ENCODE measurements at places on chromosomes 3 and 15.

GRCh38 chr3:62319570-62320243, 53.6 kb downstream of the FEZF2 start:
- DNase-seq: no peak

GRCh38 chr3:119543147-119543546, 16.3 kb downstream of the CD80 start:
- DNase-seq: no peak

DNA sequence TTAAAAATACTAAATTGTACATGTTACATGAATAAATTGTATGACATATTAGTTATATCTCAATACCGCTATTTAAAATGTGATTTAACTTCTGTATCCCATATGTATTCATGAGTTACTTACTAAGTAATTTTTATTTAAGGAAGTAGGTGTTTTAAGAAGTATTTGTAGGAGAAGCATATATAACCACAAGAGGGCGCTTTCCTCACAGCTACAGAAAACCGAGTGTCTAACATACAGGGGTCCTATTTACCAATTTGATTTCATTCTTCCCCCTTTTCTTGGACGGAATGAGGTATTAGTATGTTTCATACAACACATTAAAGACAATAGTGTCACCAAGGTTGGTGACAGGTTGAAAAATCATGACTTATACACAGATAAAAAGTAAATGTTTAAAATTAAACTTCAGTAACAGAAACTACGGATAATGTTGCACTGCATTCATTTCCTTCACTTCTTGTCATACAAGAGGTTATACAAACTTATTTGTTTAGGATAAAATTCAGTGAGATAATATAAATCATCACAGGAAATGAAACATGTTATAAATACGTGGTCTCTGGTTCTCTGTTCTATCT, 253.6 kb downstream of the MAGI1 start:
- no peak for DNase-seq

- DNase-seq: peak; percentile 51
Observed at GRCh38 chr3:12138044-12138443, 20.7 kb downstream of the TIMP4 start.

GRCh38 chr15:73368301-73369136, at the start of gene HCN4:
Gene HCN4, minus strand, starts transcription at chr15:73368958. Its CDS starts 688 bp downstream, at chr15:73368270.
- no peak for DNase-seq

- peak; percentile 84 for DNase-seq
Observed at GRCh38 chr15:77634266-77634962, 1.7 kb upstream of the LINGO1 start.

- DNase-seq: peak; percentile 23
Observed at GRCh38 chr3:52704611-52705437, 767 bp downstream of the GLT8D1 start.

GRCh38 chr3:175486255-175486654, 627.1 kb downstream of the NAALADL2 start:
- DNase-seq: no peak

DNA sequence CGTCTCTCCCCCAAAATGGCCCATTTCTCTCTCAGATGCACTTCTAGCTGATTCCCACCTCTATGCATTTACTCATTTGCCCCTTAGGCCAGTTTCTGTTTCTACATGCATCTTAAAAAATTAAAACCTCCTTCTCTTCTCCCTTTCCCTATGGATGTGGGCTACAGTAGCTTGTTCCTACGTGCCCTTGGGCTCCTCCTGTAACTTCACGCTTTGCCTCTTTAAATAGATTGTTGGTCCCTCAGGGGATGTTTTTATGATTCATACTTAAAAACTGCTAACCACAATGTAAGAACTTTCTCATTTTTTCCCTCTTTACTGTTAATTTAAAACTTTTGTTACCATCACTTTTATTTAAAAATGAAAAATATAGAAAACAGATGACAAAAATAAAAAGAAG, 185.6 kb upstream of the MRPL3 start:
- no peak for DNase-seq

DNA sequence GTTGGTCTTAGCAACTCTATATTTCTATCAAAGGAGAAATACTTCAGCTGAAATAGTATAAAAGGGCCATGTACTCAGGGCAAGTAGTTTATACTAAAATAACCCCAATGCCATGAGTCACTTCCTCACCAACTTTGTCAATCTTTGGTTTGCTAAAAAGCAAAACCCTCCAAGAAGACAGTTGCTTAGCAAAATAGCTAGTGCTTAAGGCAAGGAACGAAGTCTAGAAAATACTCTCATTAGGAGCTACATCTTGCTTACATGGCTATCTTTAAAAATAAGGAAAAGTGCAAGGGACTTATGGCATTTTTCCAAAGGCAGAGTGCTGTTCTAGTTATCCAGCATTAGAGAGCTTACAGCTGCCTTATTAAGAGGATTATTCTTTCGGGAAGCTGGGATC, 28.4 kb downstream of the P3H2 start:
- no peak for DNase-seq

DNA sequence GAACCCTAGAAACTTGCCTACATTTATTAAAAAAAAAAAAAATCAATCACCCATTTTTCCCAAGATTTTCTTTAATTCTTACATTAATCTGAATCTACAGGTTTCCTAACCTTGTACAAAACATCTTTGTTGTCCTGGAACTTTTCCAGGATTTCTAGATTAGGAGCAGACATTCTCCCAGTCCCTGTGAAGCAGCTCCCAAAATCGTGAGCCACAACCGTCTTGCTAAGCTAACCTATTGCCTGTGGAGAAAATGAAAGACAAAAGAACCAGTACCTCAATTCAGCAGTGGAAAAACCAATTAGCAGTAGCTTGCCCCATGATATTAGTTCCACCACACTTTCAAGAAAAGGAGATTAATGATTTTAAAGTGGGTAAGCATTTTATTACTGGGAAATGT, 522.1 kb downstream of the UNC13C start:
- DNase-seq: no peak

- DNase-seq: no peak
Observed at GRCh38 chr15:28097656-28098359, 1.3 kb downstream of the OCA2 start.

DNA sequence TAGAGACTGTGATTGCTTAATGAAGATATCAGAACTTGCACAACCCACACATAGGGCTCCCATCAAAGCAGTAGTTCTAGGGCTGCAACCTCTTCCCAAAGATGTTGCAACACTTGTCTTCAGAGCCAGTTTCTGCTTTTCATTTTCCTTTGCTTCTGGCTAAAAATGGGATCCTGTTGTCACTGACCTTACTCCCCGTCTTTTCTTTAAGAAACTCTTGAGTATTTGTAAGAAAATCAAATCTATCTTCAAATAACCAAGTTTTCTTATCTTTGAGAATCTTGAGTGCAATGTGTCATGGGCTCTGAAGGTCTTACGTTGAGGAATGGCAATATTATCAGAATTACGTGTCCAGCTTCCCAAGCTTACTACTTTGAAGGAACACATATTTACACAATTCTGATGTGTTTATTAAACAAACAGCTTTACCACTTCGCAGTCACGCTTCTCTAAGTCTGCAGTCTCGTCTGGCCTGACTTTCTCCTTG, 24.1 kb downstream of the CACNA1D start:
- no peak for DNase-seq

- DNase-seq: no peak
Observed at GRCh38 chr3:168472783-168473182, 377.1 kb upstream of the GOLIM4 start.

GRCh38 chr3:54863786-54864185, 64.1 kb downstream of the LRTM1 start:
- DNase-seq: no peak

- DNase-seq: no peak
Observed at GRCh38 chr3:53104762-53105161, 25.5 kb downstream of the RFT1 start.

DNA sequence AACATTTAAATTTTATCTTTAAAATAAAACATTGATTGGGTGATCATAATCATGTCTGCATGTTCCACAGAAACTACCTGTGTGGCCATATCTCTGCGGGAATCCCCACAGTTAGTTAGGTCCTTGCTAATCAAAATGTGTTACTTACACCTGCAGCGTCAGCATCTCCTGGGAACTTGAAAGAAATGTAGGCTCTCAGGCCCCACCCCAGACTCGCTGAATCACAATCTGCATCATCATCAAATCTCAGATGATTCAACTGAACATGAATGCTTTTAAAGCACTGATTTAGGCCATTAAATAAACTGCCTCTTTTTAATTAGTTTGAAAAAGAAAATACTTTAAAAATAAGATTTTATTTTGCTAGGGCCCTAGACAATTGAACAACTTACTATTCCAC, 577.8 kb downstream of the PYDC2 start:
- DNase-seq: no peak

DNA sequence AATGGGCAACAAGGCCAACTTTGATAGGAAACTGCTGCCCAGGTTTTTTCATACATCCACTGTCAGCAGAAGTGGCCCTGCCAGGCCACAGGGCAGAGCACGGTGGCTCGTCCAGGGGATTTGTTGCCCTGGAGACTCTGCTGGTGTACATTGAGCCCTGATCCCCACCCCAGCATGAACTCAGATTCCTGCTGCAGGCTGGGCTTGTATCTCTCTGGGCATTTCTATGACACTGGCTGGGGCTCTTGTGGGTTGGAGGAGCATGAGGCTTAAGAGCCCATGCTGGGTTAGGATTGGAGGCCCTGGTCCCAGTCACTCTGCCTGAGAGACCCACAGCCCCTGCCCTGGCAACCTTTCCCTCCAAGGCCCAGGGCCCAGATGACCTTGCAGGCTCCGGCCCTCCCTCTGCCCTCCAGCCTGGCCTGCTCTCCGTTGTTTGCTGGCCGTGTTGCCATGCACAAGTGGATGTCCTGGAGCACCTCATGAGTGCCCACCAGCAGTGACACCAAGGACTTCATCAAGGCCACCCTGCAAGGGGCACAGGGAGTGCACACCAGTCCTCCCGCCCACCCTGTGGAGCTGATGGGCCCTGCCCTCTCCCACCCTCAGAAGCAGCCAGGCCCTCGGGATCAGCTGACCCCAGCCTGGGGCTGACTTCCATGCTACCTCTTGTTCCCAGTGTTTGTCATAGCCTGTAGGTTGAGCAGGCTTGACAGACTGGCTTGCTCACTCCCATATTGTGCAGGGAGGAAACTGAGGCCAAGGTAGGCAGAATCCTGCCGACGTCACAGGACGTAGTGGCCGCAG, 58.2 kb downstream of the ZNF445 start:
- DNase-seq: no peak

- DNase-seq: no peak
Observed at GRCh38 chr3:126104742-126105605, 21.1 kb upstream of the SLC41A3 start.

DNA sequence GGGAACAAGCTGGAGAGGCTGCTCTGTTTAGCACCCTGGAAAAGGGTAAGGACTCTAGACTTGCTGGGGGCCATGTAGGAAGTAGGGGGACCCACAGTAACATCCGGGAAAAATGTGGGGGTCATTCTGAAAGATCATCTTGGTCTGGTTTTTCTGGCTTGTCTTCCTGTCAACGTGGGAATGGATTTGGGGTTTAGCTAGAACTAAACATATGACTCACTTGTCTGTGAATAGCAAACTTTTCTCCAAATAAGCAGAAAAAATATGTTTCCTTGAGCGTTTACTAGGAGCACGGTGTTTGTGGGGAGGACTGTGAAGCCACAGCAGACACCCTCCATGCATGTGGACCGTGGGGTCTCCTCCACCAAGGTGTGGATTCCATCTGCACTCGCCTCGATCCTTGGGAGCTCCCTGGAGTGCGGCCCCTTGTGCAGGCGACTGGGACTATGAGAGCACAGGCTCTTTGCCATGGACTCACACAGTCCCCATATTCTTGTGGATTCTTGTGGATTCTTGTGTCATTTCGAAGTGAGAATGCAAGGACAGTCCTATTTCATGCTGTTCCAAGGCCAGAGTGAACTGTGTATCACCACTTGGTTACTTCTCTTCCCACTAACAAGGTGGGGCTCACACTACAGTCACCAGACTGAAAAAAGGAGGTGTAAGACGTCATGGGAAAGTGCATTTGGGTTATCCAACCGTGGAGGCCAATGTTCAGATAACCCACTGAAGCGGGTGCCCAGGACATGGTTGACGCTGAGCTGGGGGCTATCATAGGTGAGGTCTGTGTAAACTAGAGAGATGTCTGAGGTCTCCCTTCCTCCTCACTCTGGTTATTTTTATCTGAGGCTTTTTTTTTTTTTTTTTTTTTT, 25.5 kb downstream of the PGPEP1L start:
- no peak for DNase-seq

DNA sequence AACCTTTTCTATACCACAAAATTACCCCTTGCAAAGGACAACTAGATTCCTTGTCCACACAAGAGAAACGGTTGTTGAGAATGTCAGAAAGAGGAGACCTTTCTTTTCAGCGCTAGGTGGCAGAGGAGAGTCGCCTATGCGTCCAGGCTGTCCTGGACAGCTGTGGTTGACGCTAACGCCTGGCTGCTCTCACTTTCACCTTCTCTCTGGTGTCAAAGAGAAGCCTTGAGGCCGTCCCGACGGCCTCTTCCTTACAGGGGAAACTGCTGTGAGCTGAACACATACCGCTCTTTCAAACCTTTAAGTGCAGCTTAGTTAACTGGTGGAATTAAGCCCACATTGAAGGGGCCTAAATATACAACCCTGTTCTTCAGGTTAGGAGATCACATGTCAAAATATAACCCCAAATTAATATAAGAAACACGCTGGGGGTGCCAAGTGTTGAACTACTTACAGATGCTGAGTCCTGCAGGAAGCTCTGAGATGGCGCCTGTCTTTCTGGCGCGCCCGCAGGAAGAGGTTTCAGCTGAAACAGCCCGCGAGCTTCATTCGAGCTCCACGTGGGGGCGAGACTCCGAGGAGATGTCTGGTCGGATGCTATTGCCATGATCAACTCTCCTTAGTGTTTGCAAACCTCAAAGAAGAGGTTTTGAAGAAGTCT, 26.1 kb upstream of the KBTBD8 start:
- peak; percentile 78 for DNase-seq

- no peak for DNase-seq
Observed at GRCh38 chr3:86913160-86913559, 77.8 kb downstream of the VGLL3 start.

DNA sequence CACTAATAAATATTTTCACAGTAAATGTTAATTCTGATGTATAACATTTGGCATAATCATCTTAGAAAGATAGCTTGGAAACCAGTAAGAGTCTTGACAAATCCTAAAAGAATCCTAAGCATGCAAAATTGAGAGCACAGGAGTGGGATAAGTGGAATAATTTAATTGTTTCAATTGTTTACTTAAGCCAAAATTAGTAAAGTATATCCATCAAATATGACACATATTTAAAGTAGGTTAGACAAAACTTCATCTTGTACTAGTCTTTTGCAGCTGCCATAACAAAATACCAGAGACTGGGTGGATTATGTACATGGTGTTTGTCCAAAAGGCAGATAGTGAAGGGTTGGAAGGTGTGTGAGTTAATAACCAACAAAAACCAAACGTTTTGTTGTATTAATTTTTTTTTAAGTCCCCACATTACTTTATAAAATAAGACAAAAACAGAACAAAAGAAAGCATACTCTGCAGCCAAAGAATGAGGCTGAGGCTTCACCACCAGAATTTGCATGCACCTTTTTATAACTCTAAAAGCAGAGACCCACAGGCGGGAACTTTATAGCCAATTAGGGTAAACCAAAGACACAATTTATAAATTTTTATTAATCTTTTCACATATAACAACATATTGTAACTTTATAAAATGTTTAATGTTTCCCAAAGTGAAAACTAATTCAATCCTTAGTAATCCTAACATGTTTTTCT, 41.9 kb upstream of the CD200R1L start:
- no peak for DNase-seq

Measured in activated CD4-positive, alpha-beta T cell treated with anti-CD3 and anti-CD28 coated beads for 48 hours (primary cell).